ENCODE measurements at places on chromosomes 5 and 9. TPM values are rescaled to one million over a fixed set of nuclear protein-coding genes. Genes with fewer than 3 reads are reported as not detected.

The RUSC2 gene
- 0.44 TPM for polyA plus RNA-seq

The MEIKIN gene
- polyA plus RNA-seq = not detected

The CFAP77 gene
- polyA plus RNA-seq = not detected

The S1PR3 gene
- not detected for polyA plus RNA-seq

The SPZ1 gene
- not detected for polyA plus RNA-seq

The PTGES gene
- not detected for polyA plus RNA-seq

The PCAT7 gene
- not detected for polyA plus RNA-seq

The BASP1 gene
- 5.3 TPM for polyA plus RNA-seq

The TEK gene
- not detected for polyA plus RNA-seq

Data from immature natural killer cell (primary cell).